ENCODE measurements at places on chromosomes 7 and 10.

DNA sequence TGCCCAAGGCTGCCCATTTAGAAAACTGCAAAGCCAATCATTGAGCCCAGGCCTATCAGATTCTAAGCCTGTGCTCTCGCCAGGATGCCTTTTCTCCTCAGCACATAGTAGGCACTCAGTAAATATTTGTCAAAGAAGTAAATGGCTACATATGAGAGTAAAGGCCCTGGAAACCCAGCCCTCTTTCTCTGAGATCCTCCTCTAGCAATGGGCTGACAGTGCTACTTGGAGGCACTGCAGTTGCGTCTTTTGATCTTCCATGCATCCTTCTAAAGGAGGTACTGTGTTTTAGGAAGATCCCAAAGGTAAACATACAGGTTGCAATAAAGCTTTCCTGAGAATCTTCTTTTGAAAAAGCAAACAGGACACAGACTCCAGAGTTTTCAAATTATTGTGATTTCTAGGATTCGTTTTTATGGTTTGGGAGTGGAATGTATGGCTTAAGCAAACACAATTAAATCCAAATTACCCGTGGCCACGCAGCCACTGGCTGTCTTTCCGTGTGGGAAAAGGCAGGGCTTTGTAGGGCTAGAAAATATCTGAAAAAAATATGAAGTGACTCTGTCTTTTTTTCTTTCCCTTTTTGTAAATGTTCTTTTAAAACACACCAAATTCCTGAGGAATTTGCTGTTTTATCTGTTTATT lies 151.3 kb upstream of the BMPER start:
- DNase-seq = no peak

- DNase-seq = peak; percentile 57
Measured at GRCh38 chr10:117653170-117653515, 110.6 kb downstream of the EMX2 start.

DNA sequence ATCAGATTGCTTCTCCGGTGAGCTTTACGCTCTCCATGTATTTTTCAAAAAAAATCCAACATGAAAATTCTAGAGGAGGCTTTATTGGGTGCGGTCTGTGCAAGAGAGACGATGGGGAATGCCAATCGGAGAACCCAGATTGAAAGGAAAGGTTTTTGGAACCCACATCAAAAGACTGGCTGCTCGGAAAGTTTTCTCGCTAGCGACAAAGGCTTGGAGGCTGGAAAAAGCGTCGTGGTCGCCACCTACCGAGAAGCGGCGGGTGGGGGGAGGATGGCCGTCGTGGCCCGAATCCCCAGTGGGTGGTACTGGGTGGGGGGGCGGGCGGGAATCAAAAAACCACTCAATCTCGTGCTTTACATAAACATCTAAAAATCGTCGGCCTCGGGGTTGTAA lies 1.1 kb upstream of the GTF2I start:
- DNase-seq = no peak

- no peak for DNase-seq
Measured at GRCh38 chr7:137933270-137934017, 68.4 kb downstream of the CREB3L2 start.

DNA sequence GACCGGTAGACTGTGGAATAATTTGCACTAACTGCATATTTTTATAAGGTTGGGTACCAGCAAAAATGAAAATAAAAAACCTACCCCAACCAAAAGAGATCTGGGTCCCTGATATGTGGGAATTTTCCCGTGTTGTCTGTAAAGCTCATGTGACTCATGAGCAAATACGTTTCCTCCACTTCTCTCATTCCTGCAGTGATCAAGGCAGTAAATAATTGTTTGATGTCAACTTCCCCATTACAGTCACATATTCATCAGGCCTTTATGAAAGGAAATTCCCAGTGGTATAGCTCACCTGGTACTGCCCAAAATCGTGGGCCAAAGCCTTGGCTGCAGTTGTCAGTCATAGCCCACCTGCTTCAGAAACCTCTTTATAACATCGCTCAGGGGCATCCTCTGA lies 166.0 kb upstream of the ANK3 start:
- no peak for DNase-seq

- DNase-seq = no peak
Measured at GRCh38 chr7:26279405-26279804, 12.3 kb upstream of the SNX10 start.

GRCh38 chr7:92626281-92626809 lies 36.2 kb upstream of the FAM133B start:
- no peak for DNase-seq

DNA sequence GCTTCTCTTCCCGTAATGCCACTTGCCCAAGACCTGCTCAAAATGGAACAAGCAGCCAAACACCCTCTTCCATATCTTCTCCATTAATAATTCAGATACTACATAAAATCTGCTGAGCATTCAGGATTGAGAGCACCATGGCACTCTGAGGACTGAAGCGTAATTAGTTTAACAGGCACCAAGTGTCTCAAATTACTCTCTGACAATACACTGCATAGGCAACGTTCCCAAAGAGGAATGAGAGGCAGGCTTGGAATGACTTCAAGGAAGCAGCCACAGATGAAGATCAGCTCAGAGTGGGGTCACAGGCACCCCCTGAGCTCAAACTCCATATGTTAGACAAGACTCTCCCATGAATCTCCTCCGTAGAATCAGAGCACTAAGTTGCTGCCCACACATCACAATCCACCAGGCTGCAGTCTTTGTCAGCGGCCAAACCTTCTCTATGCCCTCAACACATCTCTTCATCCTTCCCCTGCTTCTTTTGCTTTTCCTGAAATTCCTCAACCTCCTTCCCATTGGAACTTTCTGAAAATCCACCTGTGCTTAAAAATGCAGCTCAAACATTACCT lies 4.7 kb upstream of the ABLIM1 start:
- no peak for DNase-seq

Data from T1000 (cell line).